Stimulated activated CD4-positive, alpha-beta T cell treated with anti-CD3 and anti-CD28 coated beads, Interleukin-1b, Interleukin-23, amount 100 ng/mL, for 24 hours (primary cell): ENCODE measurements at places on chromosomes 5 and 9.

DNA sequence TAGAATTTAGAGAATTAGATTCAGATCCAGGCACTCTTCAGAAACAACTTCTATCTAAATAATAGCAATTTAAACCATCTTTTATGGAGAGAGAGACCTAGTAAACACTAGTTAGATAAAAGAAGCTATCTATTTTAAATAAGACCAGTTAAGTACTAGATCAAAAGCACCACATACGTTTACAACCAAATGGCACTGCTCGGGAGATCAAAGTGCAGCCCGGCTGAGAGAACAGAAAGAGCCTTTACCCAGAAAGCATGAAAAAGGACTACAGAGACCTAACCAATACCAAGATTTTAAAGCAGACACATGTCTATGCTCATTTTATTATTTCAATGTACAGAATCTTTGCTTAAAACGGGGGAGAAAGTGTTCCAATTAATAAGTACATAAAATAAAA lies 30.8 kb downstream of the LIX1 start:
- DNase-seq, result no peak

DNA sequence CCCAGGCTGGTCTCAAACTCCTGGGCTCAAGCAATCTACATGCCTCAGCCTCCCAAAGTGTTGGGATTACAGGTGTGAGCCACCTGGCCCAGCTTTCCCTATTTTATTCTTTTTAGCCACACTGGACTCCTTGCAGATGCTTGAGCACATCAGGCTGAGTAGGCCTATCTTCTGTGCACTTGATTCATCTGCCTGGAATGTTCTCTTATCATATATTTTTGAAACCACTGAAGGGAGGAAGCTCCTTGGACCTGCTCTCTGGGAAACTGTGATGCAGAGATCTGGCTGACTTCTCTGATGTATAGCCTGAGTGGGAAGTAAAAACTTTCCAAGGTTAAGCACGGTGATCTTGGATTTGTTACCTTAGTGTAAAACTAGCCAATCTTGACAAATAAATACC lies 6.5 kb upstream of the MAT2B start:
- DNase-seq, result no peak

- no peak for DNase-seq
Measured at GRCh38 chr9:113475992-113476391, 12.5 kb downstream of the RGS3 start.

DNA sequence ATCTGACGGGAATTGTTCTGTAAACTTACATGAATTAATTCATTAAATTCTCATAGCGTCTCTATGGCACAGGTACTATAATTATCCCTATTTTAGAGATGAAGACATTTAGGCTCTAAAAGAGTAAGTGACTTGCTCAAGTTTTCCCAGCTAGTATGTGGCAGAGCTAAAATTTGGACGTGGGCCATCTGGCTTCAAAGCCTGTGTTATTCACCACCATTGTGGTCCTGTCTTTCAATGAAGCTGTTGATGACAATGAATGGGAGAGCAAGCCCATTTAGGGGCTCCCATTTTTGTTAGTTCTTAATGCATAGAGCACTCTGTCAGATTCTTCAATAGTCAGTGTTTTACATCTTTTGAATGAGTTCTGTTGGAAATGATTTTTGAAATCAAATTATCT lies 236.0 kb upstream of the CD180 start:
- no peak for DNase-seq
